ENCODE measurements at places on chromosomes 7 and 10.

- no peak for DNase-seq
Observed at GRCh38 chr10:77671594-77672252, 34.1 kb upstream of the KCNMA1 start.

DNA sequence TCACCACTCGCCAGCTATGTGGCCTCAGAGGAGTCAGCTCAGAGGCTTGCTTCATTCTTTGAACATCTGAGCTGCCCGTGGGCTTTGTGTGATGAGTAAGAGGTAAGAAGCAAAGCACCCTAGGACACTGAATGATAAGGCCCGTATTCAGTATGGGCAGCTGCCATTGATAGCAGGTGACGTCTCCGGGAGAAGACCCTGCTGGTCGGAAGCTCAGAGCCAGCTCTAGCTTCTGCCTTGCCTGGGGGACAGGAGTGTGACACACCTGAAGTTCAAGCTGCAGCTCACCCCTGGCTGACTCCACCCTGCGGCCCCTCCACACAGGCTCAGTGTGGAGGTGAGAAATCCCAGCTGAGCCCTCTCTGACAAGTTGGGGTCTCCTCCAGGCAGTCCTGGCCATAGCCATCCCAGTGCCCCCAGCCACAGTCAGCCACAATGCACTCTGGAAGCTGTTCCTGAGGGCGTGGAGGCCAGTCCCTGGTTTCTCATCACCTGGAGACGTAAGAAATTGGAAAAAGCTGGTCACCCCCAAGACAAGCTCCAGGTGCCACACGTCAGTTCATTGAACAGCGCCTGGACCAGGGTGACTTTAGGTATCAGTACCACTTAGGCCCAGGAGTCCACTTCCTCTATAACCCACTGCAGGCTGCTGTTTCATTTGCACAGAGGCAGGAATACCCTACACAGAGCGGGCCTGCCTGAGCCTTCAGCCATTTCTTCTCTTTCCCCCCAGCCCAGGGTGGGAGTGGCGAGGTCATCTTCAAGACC, 164.9 kb upstream of the RHEB start:
- DNase-seq, result no peak

GRCh38 chr7:105978035-105978434, 15.0 kb downstream of the CDHR3 start:
- DNase-seq, result no peak

DNA sequence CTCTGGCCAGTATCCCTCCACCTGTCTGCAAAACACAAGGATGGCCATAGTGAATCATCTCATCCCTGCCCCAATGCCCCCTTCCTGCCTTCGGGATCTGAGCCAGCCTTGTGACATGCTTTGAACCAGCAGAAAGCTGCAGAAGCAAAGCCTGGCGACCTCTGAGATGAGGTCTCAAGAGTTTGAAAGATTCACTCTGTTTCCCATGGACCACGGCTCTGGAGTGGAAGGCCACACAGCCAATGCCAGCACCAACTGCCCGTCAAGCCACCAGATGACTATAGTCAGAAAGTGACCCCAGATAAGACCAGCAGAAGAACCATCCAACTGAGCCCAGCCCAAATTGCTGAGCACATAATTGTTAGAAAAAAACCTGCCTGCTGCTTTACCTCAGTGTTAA, 193.9 kb upstream of the PPP2R2D start:
- DNase-seq, result no peak

DNA sequence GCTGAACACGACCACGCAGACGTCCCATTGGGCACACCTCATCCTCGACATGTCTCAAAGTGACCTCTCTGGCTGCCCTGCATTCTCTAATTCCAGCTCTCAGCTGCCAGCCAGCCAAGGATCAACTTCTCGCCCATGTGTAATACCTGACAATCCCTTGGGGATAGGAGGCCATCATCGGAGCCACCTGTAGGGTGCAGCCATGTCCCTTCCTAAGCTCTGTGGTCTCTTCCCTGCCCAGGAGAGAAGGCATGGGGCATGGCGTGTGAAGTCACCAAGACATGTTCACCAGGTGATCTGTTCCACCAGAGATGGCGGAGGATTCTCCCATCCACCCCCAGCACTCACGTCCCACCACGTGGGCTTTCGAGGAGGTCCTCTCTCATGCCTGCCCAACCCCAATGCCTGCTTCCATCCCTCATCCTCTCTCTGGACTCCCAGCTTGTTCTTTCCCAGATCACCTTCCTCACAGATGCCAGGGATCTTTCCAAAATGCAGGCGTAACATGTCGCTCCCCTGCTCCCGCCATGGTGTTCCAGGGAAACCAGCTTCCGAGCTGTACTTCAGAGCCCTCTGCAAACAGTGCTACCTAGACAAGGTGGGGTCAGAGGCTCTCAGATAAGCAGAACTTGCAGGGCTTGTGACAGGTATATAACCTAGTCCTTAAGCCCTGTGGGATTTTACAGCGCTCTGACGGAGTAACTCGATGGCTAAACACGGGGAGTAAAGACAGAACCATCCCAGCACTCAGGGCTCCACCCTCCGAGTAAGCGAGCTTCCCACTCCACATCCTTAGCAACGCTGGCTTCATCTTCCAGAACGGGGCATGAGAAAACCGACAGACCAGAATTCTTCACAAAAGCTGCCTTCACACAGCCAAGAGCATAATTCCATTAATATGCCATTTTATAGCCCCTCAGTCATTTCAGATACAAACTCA, 41.1 kb downstream of the BRI3 start:
- no peak for DNase-seq

DNA sequence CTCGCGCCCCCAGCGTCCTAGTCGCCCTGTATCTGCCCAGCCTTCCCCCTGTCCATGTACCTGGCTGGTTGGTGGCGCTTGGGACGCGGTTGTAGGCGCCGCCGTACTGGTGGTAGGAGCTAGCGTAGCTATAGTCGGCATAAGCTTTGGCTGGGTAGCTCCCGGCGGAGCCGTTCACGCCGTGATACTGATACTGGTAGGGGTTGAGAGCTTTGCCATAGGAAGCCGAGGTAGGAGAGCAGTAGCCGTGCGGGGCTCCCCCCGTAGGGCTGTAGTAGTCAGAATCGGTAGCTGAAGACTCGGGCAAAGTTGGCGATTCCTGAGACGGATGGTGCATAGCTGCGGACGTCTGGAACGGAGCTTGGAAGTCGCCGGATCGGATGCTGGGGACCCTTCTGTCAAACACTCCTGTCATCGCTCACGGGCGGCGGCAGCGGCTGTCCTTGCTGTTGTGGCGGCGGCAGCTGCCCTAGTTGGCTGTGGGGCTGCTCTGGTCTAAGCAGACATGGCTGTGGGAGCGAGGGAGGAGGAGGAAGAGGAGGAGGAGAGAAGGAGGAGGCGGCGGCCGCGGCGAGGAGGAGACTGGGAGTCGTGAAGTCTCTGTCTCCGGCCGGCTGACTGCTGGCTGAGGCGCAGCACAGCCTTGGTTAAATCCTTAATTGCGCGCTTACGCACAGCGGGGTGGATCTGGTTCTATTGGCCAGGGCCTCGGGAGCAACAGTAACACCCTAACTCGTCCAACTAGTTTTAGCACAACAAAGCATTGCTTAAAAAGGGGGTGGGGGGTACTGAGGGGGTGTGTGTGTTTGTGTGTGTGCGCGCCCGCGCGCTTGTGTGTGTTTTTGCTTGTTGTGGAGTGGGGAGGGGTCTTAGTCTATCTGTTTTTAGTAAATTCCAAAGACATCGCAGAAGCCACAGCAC, at the start of gene DLX5:
Gene DLX5 (minus strand): TSS at position 623 of the 921 bp plus-strand sequence. CDS start 208 bp downstream, at position 415.
- no peak for DNase-seq

DNA sequence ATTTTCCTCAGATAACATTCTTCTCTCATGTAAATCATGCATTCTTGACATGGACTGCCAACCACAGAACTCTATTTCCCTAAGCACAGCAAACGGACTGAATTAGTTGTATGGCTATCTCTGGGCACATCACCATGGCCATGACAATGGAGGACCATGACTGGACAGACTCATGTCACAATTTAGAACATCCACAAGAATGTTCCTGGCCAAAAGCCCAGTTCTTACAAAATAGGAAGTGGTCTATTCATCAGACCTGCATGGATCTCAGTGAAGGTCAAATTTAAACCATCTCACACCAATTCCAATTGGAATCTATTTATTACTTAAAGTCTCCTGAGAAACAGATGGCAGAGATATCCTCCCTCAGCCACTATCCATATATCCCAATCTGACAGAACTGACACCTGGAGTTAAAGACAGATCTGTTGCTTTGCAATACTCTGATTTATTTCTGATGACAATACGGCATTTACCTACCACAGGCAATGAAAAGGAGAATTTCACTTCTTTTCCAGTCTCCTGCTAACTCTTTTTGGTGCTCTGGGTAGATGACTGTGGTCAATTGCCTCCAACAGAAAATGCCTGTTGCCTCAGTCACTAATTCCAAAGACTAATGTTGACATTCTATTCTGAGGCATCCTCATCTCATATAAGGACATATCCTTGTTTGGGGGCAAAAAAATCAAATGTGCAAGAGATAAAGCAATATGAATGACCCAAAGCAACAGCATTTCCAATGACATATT, 254.8 kb downstream of the HTR7 start:
- DNase-seq, result no peak

DNA sequence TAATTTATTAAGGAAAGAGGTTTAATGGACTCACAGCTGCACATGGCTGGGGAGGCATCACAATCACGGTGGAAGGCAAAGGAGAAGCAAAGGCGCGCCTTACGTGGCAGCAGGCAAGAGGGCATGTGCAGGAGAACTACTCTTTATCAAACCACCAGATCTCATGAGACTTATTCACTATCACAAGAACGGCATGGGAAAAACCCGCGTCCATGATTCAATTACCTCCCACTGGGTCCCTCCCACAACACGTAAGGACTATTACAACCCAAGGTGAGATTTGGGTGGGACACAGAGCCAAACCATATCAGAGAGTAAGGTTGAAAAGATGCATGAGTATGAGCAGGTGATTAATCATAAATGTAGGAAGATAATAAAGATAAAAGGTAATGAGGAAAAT, 3.2 kb upstream of the JCAD start:
- peak; percentile 11 for DNase-seq

GRCh38 chr7:155455132-155455693, 2.7 kb upstream of the EN2 start:
- no peak for DNase-seq

DNA sequence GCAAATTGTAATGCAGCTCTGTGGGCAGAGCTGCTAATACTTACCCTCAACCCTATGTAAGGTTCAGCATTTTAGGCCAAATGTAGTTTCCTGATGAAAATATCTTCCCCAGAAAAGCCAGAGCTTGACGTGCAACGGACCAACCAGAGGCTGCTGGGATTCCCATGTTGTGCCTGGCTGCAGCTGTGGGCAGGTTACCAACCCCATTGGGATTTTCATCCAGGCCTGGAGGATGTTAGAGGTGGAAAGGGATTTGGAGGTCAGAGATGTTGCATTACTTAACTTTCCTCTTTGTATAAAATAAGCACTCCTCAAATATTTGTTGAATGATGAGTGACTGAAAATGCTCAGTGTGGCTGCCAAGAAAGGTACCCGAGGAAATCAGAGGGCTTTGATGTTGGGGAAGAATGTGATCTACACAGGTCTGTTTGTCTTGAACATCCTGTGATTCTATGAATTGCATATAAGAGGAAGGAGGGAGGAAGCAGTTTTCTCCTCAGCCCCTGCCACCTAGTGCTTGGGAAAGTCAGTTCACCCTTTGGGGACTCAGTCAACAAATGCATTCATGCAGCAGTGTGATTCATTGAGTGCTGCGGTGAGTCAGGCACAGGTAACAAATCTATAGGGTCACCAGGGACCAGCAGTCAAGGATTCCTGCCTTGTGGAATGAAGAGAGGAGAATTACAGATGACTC, 487.2 kb downstream of the RPS24 start:
- DNase-seq, result no peak

DNA sequence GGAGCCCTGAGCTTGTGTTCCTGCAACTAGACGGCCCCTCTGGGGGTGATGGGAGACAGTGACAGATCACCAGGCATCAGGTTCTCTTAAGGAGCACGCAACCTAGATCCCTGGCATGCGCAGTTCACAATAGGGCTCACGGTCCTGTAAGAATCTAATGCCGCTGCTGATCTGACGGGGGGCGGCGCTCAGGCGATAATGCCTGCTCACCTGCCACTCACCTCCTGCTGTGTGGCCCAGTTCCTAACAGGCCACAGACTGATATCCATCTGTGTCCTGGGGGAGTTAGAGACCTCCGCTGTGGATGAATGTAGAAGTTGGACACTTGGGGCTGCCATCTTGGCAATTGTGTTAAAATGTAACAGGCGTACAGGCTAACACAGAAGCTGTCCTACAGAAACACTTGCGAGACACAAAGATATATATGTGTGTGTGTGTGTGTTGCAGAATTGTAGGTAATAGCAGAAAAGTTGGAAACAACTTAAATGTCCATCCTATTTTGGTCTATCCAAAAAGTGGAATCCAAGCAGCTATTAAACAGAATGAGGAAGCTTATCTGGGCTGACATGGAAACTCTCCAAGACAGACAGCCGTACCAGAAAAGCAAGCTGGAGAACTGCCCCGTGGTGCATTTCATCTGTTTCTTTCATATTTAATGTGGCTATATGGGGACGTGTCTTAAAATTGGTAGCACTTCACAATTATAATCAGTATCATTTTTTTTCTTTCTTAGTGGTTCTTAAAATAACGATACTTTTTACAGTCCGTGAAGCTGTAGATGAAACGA, 82.8 kb downstream of the MKI67 start:
- no peak for DNase-seq

- DNase-seq, result no peak
Observed at GRCh38 chr10:31121757-31122577, 90.3 kb upstream of the ZNF438 start.
